ENCODE measurements at places on chromosomes 12 and 14.

- no peak for DNase-seq
Observed at GRCh38 chr12:68094645-68095395, 64.7 kb downstream of the IFNG start.

- DNase-seq: no peak
Observed at GRCh38 chr14:50083467-50084337, 32.7 kb downstream of the VCPKMT start.

GRCh38 chr14:38944691-38945090 is 158.3 kb downstream of the SEC23A start:
- no peak for DNase-seq

- no peak for DNase-seq
Observed at GRCh38 chr14:53951627-53952303, 4.9 kb downstream of the BMP4 start.

GRCh38 chr14:103623308-103623707 is 5.7 kb upstream of the KLC1 start:
- no peak for DNase-seq

- DNase-seq: no peak
Observed at GRCh38 chr12:123363740-123364531, 711 bp downstream of the SBNO1 start.

- DNase-seq: peak; percentile 23
Observed at GRCh38 chr12:29350080-29350479, 30.9 kb downstream of the ERGIC2 start.

Measured in right lung (tissue), 10 donors.